ENCODE measurements at places on chromosomes 12 and 14. TPM values are rescaled to one million over a fixed set of nuclear protein-coding genes. Genes with fewer than 3 reads are reported as not detected.

- peak; percentile 74 for DNase-seq
Measured at GRCh38 chr12:131381716-131382430, 329.0 kb upstream of the SFSWAP start.

GRCh38 chr14:104547310-104547997 lies 32.1 kb upstream of the C14orf180 start:
- peak; percentile 83 for DNase-seq

- no peak for DNase-seq
Measured at GRCh38 chr14:34718750-34719304, 4.4 kb upstream of the CFL2 start.

DNA sequence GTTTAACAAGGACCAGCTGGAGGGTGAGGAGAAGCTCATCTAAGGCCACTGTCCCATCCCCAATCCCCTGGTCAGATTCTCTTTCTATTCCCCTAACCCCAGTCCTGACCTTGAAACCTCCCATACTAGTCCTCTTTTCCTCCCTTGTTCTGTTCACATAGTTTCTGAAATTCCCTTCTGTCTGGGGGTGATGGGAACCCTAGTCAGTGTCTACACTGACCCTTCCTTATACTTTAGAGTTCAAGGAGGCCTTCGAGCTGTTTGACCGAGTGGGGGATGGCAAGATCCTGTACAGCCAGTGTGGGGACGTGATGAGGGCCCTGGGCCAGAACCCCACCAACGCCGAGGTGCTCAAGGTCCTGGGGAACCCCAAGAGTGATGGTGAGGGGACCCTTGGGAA lies 2.4 kb downstream of the MYL6B start:
- no peak for DNase-seq

Gene ARHGEF25
- total RNA-seq: 27.6 TPM
